Fibroblast of lung (primary cell): ENCODE measurements at places on chromosomes 12 and 14. TPM values are rescaled to one million over a fixed set of nuclear protein-coding genes. Genes with fewer than 3 reads are reported as not detected.
A peak's percentile ranks its signal among the peaks of the same experiment; 100 is the strongest.

DNA sequence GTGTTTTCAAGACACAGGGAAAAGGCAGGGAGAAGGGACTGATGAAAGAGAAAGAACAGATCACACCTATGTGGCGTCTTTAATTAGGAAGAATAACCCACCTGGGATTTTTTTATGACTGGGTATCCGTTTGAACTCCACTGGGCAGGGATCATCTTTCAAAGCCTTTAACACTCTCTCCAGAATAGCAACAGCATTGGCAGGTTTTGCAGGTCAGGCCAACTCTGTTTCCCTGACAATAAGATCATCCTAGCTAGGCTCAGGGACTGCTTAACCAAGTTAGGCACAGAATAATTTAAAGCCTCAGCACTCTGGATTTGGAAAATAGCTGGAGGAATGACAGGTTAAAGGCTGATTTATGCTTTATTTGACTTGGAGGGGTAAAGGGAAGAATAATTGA is 117.6 kb downstream of the SUDS3 start:
- DNase-seq, result no peak

DNA sequence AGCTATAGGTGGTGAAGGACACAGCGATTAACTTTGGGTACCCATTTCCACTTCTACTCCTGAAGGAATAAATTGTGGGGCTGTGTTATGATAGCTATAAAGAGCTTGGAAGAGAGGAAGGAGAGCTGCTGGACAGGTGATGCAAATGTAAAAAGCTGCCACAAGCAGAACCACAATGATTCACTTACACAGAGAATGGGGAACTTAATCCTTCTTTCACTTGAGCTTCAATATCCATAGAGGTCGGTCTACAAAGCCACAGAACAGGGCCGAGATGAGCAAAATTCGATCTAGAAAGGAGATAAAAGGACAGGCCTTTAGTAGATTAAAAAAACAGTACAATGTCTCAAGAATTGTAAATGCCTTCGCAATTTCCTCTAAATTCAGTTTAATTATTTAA is 831.1 kb downstream of the LRFN5 start:
- DNase-seq, result no peak

- DNase-seq, result no peak
Measured at GRCh38 chr12:127538316-127538715, 728.7 kb upstream of the TMEM132C start.

DNA sequence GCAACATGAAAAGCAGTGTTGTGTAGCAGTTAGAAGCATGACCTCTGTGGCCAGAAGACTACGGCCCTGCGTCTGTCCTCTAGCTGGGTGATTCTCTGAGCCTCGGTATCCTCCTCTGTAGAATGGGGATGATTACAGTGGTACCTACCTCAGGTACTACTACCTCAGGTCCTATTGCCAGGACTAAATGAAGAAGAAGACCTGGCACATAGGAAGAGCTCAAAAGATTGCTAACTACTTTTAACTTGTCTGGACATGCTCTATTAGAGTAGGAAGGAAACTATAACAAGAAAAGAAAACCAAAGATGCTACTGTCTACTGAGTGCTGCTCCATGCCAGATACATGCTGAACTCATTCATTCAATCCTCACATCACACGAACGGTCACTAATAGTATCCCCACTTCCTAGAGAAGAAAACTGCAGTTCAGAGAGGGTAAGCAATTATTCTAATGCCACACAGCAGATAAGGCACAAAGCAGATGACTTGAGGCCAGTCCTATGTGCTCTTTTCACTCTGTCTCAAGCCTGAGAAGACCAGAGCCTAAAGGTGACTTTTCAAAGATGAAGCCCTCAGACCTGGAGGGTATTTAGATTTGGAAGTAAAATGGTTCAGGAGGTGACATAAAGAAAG is 108.1 kb upstream of the HIF1A start:
- no peak for DNase-seq

GRCh38 chr12:30111719-30112118 is 328.0 kb upstream of the TMTC1 start:
- no peak for DNase-seq

GRCh38 chr12:31645924-31646323 is 13.6 kb upstream of the ETFBKMT start:
- no peak for DNase-seq

DNA sequence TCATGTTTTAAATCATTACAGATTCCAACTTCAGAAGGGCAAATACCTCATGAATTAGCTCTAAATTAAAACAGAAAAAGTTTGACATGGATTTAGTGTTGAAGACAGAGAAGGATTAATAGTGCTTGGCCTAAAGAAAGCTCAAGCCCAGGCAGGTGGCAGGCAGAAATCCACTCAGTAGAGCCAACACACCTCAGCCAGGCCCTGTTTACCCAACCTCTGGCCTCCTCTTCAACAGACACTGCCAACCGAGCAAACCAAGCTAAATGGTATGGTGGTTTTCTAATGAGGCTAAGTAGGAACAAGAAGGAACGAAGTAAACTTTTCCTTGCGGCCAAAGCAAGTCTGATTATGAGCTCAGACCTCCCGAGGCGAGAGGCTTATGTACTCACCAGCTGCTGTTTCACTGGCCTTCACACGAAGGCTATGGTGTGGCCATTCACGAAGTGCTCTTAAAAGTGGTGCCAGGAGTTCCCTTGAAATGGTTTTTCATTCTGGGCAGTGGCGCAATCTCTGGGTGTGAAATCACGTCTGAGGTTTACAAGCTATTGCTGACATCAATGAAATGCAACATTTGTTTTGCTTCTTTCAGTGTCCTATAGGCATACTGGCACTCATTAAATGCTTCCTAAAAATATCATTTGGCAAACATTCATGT is 124.1 kb upstream of the LGR5 start:
- peak; percentile 54 for DNase-seq

GRCh38 chr12:108962256-108962655 is 58.6 kb downstream of the SVOP start:
- no peak for DNase-seq

- DNase-seq, result no peak
Measured at GRCh38 chr12:3273409-3273853, 196.3 kb downstream of the TSPAN9 start.

TAS2R8 gene
- polyA plus RNA-seq, result not detected in 2 replicates

MYF5 gene
- polyA plus RNA-seq, result not detected in 2 replicates

GLI1 gene
- polyA plus RNA-seq, result 0.40 and 0.97 TPM in 2 replicates

ESPL1 gene
- 1.4 and 5.8 TPM in 2 replicates for polyA plus RNA-seq

ASB2 gene
- polyA plus RNA-seq, result 0.91 and 1.5 TPM in 2 replicates
